A172 (cell line): ENCODE measurements at places on chromosomes 6 and 20.
A peak's percentile ranks its signal among the peaks of the same experiment; 100 is the strongest.

GRCh38 chr6:111113336-111114086, 26.2 kb downstream of the SLC16A10 start:
- peak; percentile 41 for DNase-seq

GRCh38 chr20:13061381-13061780, 52.6 kb downstream of the SPTLC3 start:
- DNase-seq = no peak

DNA sequence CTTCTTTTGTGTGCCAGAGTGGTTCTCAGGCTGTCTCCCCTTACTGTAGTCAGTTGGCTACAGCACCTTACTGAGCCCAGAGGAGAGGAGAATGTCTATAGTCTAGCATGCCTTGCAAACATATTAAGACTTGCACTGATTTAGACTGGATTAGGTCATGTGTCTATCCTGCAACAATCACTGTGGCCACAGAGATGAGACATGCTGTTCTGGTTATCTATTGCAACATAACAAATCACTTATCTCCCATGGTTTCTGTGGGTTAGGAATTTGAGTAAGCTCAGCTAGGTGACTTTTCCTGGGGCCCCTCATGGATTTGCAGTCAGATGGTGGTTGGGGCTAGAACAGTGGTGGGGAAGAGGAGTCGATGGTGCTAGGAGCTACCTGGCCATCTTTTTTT, 261.3 kb downstream of the SOD2 start:
- DNase-seq = no peak

DNA sequence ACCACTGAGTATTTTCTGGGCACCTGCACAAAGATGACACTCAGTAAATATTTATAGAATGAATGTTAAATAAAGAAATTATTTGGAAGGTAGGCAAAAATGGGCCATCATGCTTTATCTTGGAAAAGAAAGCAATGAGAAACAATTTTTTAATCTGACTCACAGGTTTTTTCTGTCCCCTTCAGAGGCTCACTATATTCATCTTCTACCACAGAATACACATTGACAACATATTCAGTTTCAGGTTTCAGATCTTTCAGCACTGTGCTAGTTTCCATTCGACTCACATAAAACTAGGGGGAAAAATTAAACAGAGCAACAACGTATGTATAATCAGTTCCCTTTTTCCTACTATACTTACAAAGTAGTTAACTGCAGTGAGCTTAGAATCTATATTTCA, 58.3 kb downstream of the COL12A1 start:
- DNase-seq = no peak

DNA sequence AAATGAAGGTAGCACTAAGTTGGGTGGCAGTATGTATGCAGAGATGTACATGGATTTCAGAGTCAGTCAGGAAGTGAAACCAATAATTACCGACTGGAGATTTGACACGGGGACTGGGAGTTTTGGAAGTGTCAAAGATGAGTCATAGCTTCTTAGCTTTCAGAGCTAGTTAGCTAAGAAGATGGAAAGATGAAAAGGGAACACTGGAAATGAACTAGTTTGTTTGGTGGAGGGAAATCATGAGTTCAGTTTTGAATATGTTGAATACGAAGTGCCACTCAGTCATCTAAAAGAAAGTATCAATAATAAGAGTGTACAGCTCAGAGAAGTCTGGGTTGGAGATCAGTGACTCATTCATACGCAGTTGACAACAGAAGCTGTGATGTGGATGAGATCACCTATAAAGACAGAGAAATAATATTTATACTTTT, 7.5 kb downstream of the ESF1 start:
- no peak for DNase-seq

GRCh38 chr6:134058622-134059366, 6.4 kb upstream of the SLC2A12 start:
- DNase-seq = no peak

- DNase-seq = no peak
Measured at GRCh38 chr6:10418361-10418861, 3.5 kb upstream of the TFAP2A start.

DNA sequence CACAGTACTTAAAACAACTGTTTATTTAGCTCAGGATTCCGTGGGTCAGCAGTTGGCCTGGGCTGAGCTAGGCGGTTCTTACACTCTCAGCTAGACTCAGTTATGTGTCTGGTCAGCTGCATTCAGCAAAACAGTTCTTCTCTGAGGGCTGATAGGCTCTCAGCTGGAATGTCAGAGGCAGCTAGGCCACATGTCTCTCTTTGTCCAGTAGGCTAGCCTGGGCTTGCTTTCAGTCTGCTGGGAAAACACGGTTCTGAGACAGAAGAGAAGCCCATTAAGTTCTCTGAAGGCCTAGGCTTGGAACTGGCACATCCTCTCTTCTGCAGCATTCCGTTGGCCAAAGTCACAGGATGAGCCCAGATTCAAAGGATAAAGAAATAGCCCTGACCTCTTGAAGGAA, 65.6 kb downstream of the TULP4 start:
- no peak for DNase-seq

DNA sequence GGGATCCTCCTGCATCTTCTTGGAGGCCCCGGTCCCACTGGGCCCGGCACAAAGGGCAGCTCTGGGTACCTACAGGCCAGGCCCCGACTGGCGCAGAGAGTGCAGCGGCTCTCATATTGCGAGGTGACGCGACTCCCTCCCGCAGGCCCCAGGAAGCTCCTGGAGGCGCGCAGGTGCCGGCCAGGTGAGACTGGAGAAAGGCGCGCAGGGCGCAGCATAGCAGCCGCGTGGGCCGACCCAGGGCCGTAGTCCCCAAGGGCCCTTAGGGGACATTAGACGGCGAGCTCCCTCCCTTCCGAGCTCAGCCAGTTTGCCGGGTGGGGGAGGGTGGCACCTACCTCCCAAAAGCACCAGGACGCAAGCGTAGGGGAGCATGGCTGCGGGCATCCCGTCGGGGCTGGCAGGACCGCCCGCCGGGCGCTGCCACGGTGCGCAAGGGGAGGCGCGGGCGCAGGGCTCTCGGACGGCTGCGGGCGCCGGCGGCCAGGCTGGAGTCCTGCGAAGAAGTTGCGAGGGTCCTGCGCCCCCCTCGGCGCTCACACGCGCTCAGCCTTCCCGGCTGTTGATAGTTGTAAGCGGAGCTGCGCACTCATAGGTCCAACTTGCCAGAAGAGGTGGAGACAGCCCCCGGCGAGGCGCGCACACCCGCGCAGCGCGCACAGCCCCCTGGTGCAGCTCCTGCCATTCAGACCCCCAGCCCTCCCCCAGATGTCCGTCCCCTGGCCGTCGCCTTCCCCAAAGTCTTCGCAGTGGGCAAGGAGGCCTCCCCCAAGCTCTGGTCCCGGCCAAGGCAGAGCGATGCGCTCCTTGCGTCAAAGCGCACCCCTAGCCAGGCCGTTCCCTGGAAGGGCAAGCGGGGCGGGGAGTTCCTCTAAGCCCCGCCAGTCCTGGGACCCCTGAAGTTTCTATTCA, 622 bp downstream of the APCDD1L start:
- no peak for DNase-seq

DNA sequence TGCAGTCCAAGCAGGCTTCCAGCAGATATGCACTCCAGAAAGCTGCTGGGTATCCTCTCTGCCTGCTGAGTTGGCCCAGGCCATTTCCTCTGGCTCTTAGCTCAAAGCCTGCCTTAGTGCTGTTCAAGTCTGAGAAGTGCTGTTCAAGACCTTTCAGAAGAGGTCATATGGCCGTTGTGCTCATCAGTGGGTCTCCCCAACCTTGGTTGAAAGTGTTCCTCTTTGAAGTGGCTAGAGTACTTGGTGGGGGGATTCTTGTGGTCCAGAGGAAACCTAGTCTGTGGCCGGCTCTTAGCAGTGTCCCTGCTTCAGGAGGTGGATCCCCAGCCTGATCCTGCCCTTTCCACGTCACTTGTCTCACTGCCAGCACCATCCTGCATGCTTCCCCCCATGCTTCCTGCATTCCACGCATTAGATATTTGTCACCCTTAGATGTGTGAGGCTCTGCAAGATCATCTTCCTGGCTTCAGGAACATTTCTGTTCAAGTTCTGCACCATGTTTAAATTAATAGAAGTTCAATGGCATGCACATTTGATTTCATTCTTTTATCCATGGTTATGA, 105.0 kb downstream of the FIG4 start:
- peak; percentile 66 for DNase-seq

DNA sequence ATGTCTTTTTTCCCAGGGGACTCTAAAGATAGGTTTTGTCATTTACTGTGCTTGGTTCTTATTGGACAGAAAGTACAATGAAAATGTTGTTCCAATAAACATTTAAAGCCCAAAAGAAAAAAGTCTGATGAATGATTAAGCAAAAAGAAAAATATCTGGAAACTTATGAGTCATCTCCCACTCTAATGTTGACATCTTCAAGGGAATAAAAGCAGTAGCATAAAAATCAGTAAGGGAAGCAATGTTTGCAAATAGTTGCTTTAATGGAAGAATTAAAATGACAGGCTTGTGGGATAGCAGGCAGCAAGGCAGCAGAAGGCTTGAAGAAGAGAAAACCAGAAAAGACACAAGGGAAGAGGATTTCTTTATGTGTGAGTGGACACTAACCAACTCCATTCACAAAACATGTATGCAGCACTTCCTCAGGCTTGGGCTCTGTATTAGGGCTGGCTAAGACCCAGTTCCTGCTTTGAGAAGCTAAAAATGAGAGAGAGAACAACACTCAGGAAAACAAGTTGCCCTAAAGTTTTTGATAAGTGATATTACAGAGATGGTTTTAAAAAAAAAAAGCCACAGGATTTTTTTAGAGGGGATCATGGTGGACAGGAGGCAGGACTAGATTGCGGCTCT, 263.2 kb upstream of the NT5E start:
- DNase-seq = peak; percentile 4

- DNase-seq = no peak
Measured at GRCh38 chr6:158324136-158324535, 11.9 kb downstream of the TULP4 start.

GRCh38 chr6:51360287-51360686, 541.6 kb downstream of the TFAP2B start:
- no peak for DNase-seq

- peak; percentile 23 for DNase-seq
Measured at GRCh38 chr6:15948930-15949900, 179.7 kb upstream of the MYLIP start.

- no peak for DNase-seq
Measured at GRCh38 chr6:129473546-129473945, 236.4 kb downstream of the ARHGAP18 start.

DNA sequence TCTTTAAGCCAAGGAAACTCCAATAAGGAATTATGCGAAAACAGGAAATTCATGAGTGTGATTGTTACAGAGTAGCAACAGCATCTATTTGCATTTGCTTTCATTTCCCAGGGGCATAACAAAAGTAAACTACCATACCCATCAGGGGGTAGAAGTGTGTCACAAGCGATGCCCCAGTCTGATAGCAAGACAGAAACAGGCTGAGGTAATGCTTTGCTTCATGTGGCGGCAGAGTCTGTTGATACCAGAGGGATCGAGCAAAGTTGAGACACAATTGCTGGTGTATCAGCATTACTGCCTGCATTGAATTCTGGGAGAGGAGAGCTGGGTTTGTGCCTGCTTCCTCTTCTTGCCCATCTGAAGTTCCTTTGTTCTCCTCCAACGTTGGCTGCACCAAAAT, 51.2 kb upstream of the LYRM2 start:
- DNase-seq = no peak

- DNase-seq = no peak
Measured at GRCh38 chr6:98941319-98941718, 6.4 kb downstream of the FBXL4 start.

GRCh38 chr6:6610031-6610591, 21.6 kb downstream of the LY86 start:
- no peak for DNase-seq
